Amniotic epithelial cell (primary cell): ENCODE measurements at places on chromosomes 3 and 15.
A peak's percentile ranks its signal among the peaks of the same experiment; 100 is the strongest.

GRCh38 chr15:82158811-82159210 is 103.7 kb downstream of the EFL1 start:
- DNase-seq: peak; percentile 35

GRCh38 chr3:186425788-186426730 is 64.0 kb upstream of the DGKG start:
- peak; percentile 78 for DNase-seq

GRCh38 chr3:197002701-197003454 is 26.7 kb downstream of the MELTF start:
- DNase-seq: peak; percentile 62

DNA sequence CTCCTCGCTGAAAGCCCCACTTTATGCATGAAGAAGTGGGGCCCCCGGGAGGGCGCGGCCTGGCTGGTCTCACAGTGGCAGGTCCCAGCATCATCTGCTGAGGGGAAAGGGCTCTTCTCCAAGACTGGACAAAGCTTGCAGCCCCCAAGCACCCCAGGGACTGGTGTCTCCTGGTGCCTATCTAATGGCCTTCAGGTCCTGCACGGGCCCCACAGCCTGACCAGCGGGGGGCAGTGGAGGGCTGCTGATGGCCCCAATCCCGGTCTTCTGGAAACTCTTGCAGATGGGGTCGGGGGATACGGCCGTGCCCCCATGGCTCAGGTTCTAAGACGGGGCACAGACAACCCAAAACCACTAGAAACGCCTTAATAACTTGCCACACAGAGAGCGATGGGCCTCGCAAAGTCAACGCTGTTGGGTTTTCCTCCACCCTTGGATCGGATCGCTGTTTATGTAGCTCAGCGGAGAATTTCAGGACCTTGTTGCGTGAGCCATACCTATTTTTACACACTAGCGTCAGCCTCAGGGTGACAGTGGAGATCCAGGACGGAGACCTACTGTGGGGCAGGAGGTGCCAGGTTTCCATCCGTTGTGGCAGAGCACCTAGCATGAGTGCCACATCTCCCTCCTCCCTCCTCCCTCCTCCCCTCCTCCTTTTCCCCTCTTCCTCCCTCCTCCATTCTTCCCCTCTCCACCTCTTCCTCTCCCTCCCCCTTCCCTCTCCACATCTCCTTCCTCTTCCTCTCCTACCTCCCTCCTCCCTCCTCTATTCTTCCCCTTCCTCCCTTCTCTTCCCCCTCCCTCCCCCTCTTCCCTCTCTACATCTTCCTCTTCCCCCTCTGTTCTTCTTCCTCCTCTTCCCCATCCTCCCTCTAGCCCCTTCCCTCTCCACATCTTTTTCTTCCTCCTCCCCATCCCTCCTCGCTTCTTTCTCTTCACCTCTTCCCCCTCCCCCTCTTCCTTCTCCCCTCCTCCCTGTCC is 79.3 kb upstream of the ALDH1L1 start:
- DNase-seq: peak; percentile 34

- no peak for DNase-seq
Measured at GRCh38 chr15:69288531-69289341, 10.0 kb upstream of the PAQR5 start.

DNA sequence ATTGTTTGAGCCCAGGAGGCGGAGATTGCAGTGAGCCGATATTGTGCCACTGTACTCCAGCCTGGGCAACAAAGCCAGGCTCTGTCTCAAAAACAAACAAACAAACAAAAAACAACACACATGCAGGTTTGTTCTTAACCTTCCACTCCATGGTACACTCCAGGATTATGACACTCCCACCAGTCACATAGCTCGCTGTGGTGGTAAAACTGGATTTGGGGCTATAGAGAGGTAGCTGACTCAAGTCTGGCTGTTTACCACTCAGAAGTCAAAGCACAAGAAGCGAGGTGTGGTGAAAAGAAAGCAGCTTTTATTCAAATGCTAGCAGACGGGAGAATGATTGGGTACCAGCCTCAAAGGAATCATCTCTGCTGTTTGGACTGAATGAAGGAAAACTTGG is 49.0 kb upstream of the SIAH2 start:
- no peak for DNase-seq

DNA sequence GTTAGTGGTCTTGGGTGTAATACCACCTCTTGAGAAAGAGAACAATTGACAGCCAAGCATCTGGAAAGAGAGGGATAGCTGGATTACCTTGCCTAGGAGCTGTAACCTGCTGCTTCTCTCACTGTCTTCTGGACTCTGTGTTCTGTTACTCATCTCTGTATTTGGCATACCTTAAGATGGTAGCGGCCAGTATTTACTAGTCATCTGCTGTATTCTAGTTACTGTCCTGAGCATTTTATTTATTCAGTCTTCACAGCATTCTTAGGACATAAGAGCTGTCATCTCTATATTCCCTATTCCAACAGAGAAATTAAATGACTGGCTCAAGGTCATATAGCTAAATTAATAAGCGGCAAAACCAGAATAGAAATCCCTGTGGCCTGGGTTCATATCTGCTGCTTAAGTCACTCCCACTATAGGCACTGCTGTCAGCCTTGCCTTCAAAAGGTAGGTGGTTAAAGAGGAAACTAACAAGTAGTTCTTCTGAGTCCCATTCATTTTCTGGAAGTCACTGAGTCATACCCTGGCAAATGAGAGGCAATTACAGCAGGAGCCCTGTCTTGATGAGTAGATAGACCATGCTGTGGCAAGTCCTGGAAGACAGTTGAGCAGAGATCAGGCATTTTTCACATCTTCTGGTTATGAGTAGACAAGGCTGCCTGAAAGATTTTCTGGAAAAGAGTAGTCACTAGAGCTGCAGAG is 68.2 kb downstream of the RAB7A start:
- DNase-seq: peak; percentile 88

DNA sequence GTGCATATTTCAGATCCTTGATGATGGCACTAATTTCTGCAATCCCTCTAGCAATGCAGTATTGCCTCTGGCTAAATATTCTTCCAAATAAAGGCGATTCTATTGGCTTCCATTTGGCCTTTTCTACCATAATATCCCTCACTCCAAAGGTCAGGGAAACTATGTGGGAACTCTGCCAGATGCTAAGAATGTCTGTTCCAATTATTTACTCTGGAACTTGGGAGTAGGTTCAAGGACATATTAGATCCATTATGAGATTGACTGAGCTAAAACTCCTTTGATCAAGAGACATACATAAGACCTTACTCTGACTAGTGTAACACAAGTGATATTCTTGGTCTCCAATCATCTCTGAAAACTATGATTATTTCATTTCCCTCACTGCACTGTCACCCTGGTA is 674.5 kb upstream of the NECTIN3 start:
- DNase-seq: no peak

DNA sequence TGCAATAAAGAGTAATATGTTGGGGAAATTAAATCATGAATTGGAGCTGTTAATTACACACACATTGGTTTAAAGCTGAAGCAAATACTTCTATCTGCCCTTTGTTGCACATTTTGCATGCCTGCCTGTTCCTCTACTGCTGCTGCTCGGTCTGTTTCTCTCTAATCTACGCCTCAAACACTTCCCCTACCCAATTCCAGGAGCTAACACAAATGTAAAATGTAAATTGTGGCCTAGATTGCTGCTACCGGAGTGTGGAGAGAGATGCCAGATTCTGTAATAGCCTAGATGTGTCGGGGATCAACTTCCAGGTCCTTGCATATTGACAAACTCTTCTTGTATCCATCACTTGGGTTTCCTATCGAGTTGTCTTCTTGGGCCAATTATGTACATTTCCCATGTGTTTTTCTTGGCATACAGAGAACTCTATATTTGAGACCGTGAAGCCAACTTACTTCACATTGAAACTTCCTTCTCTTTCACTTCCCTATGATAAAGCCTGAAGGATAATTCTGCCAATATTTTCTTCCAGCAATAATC is 450.4 kb upstream of the NR2F2 start:
- no peak for DNase-seq

- DNase-seq: no peak
Measured at GRCh38 chr3:123483146-123483545, 34.3 kb upstream of the ADCY5 start.

DNA sequence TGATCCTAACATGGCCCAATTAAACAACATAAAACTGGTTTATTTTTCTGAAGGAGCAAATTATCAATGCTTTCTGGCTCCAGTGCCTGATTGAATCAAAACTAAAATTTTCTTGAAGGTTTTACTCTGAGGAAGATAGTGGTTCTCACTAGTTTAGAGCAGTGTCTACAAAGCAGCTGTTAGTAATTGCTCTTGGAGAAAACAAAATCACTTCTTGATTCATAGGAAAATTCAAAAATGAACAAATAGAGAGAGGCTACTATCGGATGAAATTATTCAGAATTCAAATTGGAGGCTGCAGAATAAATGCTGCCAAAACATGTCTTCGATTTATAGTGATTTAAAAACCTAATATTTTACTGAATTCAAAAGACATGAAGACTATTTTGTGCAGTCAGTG is 15.1 kb upstream of the RIOX2 start:
- no peak for DNase-seq

DNA sequence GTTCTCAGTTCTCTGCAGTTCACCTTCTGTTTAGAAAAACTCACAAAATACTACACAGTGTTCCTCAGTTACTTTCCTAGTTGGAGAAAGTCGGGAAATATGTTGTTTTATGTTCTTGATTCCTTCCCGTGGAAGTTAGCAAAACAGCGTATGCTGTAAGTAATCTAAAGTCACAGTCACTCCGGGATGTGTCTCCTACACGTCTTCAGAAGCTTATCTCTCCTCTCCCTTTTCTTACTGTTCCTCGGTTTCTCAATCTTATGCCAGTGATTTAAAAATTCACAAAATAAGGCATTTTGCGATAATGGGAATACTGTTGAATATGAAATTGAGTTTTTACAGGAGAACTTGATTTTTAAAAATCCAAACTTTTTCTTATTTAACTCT is 1.7 kb downstream of the HEG1 start:
- DNase-seq: no peak
